ENCODE measurements at places on chromosomes 16 and 17. TPM values are rescaled to one million over a fixed set of nuclear protein-coding genes. Genes with fewer than 3 reads are reported as not detected.

Gene MTSS2
- total RNA-seq, result 24.1 TPM

Gene DCAF7
- total RNA-seq, result 25.5 TPM

Gene UBE2I
- 87.3 TPM for total RNA-seq

Gene PRSS33
- total RNA-seq, result not detected

Gene SOST
- not detected for total RNA-seq

Gene HSD11B2
- 0.20 TPM for total RNA-seq

Gene CTF1
- 5.9 TPM for total RNA-seq

Measured in tibial nerve (tissue), 4 donors.